ENCODE measurements at places on chromosomes 6 and 20.

DNA sequence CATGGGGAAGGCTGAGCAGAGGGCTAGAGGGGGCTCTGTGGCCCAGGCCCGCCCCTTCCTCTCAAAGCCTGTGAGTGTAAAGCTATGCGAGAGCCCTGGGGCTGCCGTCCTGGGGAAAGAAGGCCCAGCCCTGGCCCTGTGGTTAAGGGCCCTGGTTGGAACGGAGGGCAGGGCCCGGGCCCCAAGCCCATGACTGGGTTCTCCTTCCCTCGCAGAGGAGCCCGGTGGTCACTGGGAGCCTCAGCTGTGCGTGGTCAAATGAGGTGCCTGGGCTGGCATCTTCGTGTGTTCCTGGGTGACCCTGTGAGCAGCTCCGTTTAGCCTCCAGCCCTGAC is 56.0 kb downstream of the SMOC2 start:
- no peak overlapping the region for H3K4me3 ChIP-seq
- no peak for DNase-seq
- H3K4me1 ChIP-seq = no peaks in the 10 kb centered on the region
- no peaks in the 10 kb centered on the region for H3K36me3 ChIP-seq
- H3K27me3 ChIP-seq = no peaks in the 10 kb centered on the region

DNA sequence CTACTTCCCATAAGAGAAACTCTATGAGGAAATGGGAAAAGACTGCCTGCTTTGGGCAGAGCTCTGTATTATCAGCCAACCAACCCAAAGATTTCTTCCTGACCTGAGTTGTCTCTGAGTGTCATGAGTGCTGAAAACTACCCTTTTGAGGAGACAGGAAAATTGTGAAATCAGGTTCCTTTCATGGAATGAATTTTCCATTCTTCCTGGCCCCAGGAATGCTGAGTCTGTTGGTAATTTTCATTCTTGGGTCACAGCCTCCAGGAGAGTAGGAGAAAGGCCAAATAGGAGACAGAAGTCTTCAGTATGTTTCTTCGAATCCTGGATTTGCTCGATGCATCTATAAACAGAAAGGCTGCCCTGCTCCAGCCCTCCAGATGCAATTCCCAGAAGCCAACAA is 53.6 kb downstream of the SCML4 start:
- no peak for DNase-seq
- no peaks in the 10 kb centered on the region for H3K36me3 ChIP-seq
- no peaks in the 10 kb centered on the region for H3K27me3 ChIP-seq
- no peaks in the 10 kb centered on the region for H3K4me1 ChIP-seq
- no peak overlapping the region for H3K4me3 ChIP-seq

DNA sequence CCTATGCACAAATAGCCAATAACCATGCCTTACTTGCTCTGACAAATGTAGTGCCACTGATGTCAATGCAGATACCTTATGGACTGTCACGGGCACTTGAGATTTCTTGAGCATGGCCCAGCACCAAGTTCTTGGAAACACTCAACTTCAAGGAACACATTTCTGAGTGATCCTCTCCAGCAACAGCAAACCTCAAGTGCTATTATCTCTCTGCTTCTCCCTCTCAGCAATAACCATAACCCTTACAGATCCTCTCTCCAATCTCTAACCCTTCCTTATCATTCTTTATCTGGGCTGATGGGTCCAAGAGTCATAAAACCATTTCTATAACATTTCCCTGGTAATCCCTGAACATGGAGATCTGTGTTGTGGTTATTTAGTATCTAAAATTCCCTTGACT is 266.9 kb upstream of the STXBP5 start:
- no peaks in the 10 kb centered on the region for H3K4me1 ChIP-seq
- no peaks in the 10 kb centered on the region for H3K36me3 ChIP-seq
- no peak for DNase-seq

DNA sequence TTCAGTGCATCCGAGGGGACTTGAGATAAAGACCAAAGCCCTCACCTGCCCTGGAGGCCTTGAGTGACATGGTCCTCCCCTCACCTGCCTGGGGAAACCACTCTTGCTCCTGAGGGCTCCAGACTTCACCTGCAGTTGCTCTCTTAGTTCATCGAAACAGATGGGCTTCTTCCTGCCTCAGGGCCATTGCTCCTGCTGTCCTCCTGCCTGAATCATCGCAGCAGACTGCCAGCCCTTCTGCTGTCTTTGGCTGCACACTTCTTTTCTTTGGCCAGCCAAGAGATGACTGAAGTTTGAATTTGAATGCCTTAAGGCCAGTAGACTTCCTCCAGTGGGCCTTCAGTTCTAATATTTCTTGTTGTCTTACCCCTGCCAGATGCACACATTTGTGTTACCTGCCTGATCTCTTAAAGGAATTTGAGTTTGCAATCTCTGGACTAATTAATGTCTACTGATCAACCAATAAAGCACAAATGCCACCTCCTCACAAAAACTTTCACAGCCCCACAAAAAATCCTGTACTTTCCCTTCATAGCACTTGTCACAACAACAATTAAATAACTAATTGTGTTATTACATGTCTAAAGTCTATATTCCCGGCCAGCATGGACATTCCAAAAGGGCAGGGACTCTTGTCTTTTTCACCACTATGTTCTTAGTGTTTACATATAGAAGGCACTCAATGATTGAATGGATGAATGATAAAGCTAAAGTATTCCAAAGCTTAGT is 56.7 kb upstream of the SGK1 start:
- no peaks in the 10 kb centered on the region for H3K36me3 ChIP-seq
- no peak for DNase-seq
- H3K27me3 ChIP-seq = no peaks in the 10 kb centered on the region
- H3K27ac ChIP-seq = no peak overlapping the region

- peaks cover 3% of the 10 kb centered on the region for H3K4me1 ChIP-seq
- H3K27ac ChIP-seq = no peak overlapping the region
- no peak overlapping the region for H3K4me3 ChIP-seq
- H3K27me3 ChIP-seq = no peaks in the 10 kb centered on the region
Measured at GRCh38 chr6:135260612-135261011, 79.5 kb downstream of the MYB start.

GRCh38 chr20:31747640-31748039 is 8.6 kb downstream of the TPX2 start:
- H3K4me3 ChIP-seq = no peak overlapping the region
- no peak overlapping the region for H3K27ac ChIP-seq
- H3K27me3 ChIP-seq = no peaks in the 10 kb centered on the region
- DNase-seq = no peak

GRCh38 chr6:108526739-108527174 is 34.0 kb upstream of the FOXO3 start:
- H3K36me3 ChIP-seq = no peaks in the 10 kb centered on the region
- DNase-seq = peak; percentile 69
- no peaks in the 10 kb centered on the region for H3K27me3 ChIP-seq

- no peak overlapping the region for H3K4me3 ChIP-seq
- DNase-seq = no peak
- H3K36me3 ChIP-seq = no peaks in the 10 kb centered on the region
Measured at GRCh38 chr6:87105823-87106222, 10.9 kb upstream of the CGA start.

GRCh38 chr6:135546680-135547418 is 49.3 kb upstream of the AHI1 start:
- DNase-seq = no peak
- H3K27ac ChIP-seq = no peak overlapping the region
- no peaks in the 10 kb centered on the region for H3K27me3 ChIP-seq
- no peaks in the 10 kb centered on the region for H3K4me1 ChIP-seq
- no peaks in the 10 kb centered on the region for H3K36me3 ChIP-seq

- no peak for DNase-seq
- no peak overlapping the region for H3K4me3 ChIP-seq
- no peak overlapping the region for H3K27ac ChIP-seq
- H3K36me3 ChIP-seq = no peaks in the 10 kb centered on the region
- no peaks in the 10 kb centered on the region for H3K27me3 ChIP-seq
Measured at GRCh38 chr6:26362836-26363220, 2.2 kb upstream of the BTN3A2 start.

GRCh38 chr6:104885518-104886043 is 25.9 kb upstream of the HACE1 start:
- DNase-seq = no peak
- H3K36me3 ChIP-seq = no peaks in the 10 kb centered on the region
- no peak overlapping the region for H3K27ac ChIP-seq

DNA sequence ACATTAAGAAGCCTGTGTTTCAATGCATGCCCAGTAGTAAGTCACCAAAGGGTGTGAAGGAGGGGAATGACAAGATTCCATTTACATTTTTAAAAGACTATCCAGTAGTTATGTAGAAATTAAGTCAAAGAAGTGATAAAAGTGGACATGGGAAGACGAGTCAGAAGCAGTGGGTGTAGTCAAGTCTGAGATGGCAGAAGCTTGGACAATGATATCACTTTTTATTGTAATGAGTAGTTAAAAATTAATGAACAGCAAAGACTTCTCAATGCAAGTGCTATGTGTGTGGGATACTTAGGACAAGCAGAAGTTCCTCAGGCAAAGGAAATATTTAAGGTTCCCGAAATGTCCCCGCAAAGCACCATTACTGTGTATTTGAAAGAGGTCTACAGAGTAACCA is 156.0 kb downstream of the DST start:
- DNase-seq = no peak
- no peak overlapping the region for H3K27ac ChIP-seq
- peaks cover 86% of the 10 kb centered on the region for H3K36me3 ChIP-seq

- H3K27ac ChIP-seq = no peak overlapping the region
- no peaks in the 10 kb centered on the region for H3K27me3 ChIP-seq
- H3K4me1 ChIP-seq = no peaks in the 10 kb centered on the region
- DNase-seq = no peak
- H3K36me3 ChIP-seq = no peaks in the 10 kb centered on the region
Measured at GRCh38 chr6:43887340-43887858, 117.4 kb downstream of the VEGFA start.

GRCh38 chr6:137804637-137805036 is 62.4 kb upstream of the TNFAIP3 start:
- H3K27ac ChIP-seq = no peak overlapping the region
- H3K27me3 ChIP-seq = no peaks in the 10 kb centered on the region

- DNase-seq = no peak
- no peaks in the 10 kb centered on the region for H3K27me3 ChIP-seq
- no peak overlapping the region for H3K4me3 ChIP-seq
- no peaks in the 10 kb centered on the region for H3K4me1 ChIP-seq
Measured at GRCh38 chr6:30818391-30818841, 65.9 kb upstream of the DDR1 start.

- H3K27me3 ChIP-seq = no peaks in the 10 kb centered on the region
- H3K27ac ChIP-seq = peak overlapping the region; percentile 89
- no peaks in the 10 kb centered on the region for H3K36me3 ChIP-seq
- peak; percentile 79 for DNase-seq
- H3K4me1 ChIP-seq = peaks cover 52% of the 10 kb centered on the region
Measured at GRCh38 chr20:63027922-63028389, 21.2 kb upstream of the BHLHE23 start.

DNA sequence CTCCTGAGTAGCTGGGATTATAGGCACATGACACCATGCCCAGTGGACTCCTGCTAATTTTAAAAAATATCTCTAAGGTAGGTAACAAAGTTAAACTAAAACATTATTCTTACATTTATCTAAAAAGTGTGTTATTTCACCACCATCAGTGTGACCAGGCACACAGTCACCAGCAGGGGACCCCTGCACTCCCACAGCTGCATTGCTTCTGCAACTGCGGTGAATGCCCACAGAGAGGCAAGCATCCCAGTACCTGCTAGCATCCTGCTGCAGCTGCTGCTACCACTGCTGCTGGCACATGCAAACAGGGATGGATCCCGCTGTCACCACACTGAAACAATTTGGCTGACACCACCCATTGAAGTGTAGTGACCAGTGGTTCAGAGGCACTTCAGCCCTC is 21.9 kb upstream of the EPB41L2 start:
- H3K27me3 ChIP-seq = no peaks in the 10 kb centered on the region
- no peak overlapping the region for H3K4me3 ChIP-seq
- no peak for DNase-seq

DNA sequence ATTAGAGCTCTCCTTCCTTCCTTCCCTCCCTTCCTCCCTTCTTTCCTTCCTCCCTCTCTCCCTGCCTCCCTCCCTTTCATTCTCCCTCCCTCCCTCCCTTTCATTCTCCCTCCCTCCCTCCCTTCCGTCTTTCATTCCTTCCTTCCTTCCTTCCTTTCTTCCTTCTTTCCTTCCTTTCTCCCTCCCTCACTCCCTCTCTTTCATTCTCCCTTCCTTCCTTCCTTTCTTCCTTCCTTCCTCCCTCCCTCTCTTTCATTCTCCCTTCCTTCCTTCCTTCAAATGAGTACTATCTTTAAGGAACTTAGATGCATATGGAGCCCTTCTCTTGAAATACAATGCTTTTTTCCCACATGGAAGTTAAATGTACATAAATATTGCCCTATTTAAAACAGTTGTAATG is 20.9 kb upstream of the PTPRK start:
- no peak overlapping the region for H3K4me3 ChIP-seq
- H3K4me1 ChIP-seq = no peaks in the 10 kb centered on the region

- no peaks in the 10 kb centered on the region for H3K27me3 ChIP-seq
- no peaks in the 10 kb centered on the region for H3K4me1 ChIP-seq
- DNase-seq = no peak
- H3K27ac ChIP-seq = no peak overlapping the region
Measured at GRCh38 chr6:93828553-93828952, 409.2 kb upstream of the EPHA7 start.

DNA sequence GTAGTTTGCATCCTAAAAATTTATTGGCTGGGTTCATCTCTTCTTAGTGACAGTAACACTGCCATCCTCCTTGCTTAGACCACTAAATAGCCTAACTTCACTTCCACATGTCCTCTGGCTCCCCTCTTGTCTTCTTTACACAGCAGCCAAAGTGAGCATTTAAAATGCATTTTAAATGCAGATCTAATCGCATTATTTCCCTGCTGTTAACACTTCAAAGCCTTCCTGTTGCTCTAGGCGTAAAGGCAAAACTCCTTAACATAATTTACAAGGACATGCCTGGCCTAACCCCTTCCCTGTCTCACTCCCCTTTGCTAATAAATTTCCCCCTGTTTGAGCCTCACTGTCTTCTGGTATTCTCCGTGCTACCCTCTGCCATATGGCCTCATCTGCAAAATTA is 26.5 kb downstream of the NKAIN2 start:
- no peaks in the 10 kb centered on the region for H3K4me1 ChIP-seq
- H3K27ac ChIP-seq = no peak overlapping the region
- H3K36me3 ChIP-seq = no peaks in the 10 kb centered on the region
- no peak overlapping the region for H3K4me3 ChIP-seq
- H3K27me3 ChIP-seq = no peaks in the 10 kb centered on the region

DNA sequence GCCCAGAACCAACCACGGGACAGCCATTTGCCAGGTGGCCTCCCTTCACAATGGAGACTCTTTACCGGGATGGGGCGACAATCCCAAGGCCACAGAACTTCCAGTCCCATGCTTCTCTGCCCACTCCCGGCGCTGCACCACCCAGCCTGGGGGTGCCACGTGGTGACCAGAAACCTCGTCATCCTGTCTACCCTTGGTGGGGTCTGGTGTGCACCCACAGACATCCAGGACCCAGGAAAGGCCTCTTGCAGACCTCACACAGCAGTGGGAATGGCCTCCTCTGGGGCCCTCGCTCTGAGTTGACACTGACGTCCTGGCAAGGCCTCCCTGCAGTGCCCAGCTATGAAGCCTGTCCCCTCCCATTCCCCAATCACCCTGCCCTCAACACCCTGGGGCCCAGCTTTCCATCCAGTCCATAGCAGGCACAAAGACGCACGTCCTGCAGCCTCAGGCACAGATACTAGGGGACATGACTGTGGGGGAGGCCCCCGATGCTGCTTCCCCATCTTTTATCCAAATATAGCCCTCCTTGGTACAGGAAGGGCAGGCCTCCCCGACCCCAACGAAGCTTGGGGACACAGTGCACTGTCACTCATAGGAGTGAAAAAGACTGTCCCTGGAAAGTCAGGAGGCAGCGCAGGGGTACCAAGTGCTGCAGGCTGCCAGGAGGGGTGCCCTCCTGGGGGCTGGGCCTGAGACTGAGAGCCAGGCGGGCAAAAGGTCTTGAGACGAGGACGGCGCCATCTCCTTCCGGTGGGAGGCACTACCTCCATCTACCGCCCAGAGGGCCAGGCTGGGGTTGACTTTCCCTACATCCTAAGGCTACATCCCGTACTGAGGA is 7.2 kb downstream of the CST7 start:
- H3K4me1 ChIP-seq = no peaks in the 10 kb centered on the region
- no peaks in the 10 kb centered on the region for H3K27me3 ChIP-seq
- H3K27ac ChIP-seq = no peak overlapping the region
- H3K4me3 ChIP-seq = no peak overlapping the region

Measured in Karpas-422 (cell line).